ENCODE measurements at places on chromosomes 2 and 18.

GRCh38 chr2:189514104-189514503 lies 66.5 kb downstream of the SLC40A1 start:
- H3K36me3 ChIP-seq: no peaks in the 10 kb centered on the region
- no peak for DNase-seq
- no peaks in the 10 kb centered on the region for H3K27me3 ChIP-seq
- no peak overlapping the region for H3K4me3 ChIP-seq
- H3K27ac ChIP-seq: no peak overlapping the region

- no peaks in the 10 kb centered on the region for H3K36me3 ChIP-seq
- no peak for DNase-seq
- H3K27me3 ChIP-seq: no peaks in the 10 kb centered on the region
Measured at GRCh38 chr2:103402944-103403343, 641.1 kb downstream of the TMEM182 start.

DNA sequence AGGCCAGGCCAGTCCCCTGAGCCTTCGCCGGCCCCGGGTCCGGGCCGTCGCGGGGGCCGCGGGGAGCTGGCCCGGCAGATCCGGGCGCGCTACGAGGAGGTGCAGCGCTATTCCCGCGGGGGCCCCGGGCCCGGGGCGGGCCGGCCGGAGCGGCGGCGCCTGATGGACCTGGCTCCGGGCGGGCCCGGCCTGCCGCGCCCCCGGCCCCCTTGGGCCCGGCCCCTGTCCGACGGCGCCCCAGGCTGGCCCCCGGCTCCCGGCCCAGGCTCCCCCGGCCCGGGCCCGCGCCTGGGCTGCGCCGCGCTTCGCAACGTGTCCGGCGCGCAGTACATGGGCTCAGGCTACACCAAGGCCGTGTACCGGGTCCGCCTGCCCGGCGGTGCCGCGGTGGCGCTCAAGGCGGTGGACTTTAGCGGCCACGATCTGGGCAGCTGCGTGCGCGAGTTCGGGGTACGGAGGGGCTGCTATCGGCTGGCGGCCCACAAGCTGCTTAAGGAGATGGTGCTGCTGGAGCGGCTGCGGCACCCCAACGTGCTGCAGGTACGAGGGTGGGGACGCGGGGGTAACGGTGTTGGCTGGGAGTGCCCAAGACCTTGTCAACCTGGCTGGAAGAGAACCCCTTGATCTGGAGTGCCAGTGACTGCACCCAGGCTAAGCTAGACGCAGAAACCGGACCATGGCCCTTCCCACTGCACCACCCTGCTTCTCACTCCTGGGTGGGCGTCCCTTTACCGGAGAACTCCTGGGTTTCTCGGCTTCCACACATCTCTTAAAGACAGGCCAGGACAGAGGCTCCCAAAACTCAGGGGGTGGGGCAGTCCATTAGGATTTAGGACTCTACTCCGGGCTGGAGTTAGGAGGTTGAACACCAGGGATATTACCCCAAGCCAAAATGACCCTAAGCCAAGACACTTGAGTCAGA lies 739 bp downstream of the PKDCC start:
- H3K4me3 ChIP-seq: peak overlapping the region; percentile 72
- peaks cover 41% of the 10 kb centered on the region for H3K4me1 ChIP-seq
- H3K36me3 ChIP-seq: no peaks in the 10 kb centered on the region
- peak overlapping the region; percentile 81 for H3K27ac ChIP-seq

DNA sequence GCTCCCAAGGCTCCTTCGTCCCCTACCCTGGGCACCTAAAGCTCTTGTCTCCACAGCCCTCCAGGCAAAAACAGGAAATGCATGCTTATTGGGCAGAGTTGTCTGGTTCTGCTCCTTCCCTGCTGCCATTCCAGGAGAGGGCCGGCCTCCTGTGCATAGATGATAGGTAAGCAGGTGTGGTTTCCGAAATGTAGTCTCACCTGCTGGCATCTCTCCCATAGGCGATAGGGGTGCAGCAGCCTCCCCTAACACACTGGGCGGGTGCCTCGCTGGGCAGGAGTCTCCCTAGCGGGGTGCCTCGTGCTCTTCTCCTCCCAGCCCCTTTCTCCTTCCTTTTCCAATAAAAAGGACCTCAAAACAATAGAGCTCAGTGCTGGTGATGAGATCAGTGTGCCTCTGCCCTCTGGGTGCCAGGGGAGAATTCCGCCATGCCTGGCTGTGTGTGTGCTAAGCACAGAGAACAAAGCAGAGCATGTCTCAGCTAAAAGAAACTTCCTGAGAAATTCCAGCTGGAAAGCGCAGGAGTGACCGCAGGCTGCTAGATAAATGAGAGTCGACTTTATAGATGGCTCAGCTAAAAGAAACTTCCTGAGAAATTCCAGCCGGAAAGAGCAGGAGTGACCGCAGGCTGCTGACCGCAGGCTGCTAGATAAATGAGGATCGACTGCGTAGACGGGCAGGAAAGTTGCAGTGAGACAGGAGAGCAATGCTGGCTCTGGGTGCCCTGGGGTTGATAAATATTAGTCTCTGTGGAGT lies 11.3 kb upstream of the PXDN start:
- peaks cover 6% of the 10 kb centered on the region for H3K27me3 ChIP-seq
- no peaks in the 10 kb centered on the region for H3K36me3 ChIP-seq
- no peak overlapping the region for H3K27ac ChIP-seq
- peak; percentile 52 for DNase-seq
- no peak overlapping the region for H3K4me3 ChIP-seq

- no peaks in the 10 kb centered on the region for H3K36me3 ChIP-seq
- no peak overlapping the region for H3K4me3 ChIP-seq
- H3K4me1 ChIP-seq: no peaks in the 10 kb centered on the region
- H3K27me3 ChIP-seq: no peaks in the 10 kb centered on the region
- no peak for DNase-seq
Measured at GRCh38 chr2:155310589-155310988, 612.1 kb downstream of the KCNJ3 start.

GRCh38 chr2:188984065-188984491 lies 9.9 kb downstream of the COL3A1 start:
- peaks cover 6% of the 10 kb centered on the region for H3K4me1 ChIP-seq
- H3K27me3 ChIP-seq: no peaks in the 10 kb centered on the region
- no peak overlapping the region for H3K4me3 ChIP-seq
- DNase-seq: no peak

GRCh38 chr2:163822033-163822432 lies 86.2 kb upstream of the FIGN start:
- no peaks in the 10 kb centered on the region for H3K36me3 ChIP-seq
- no peak overlapping the region for H3K4me3 ChIP-seq
- DNase-seq: no peak
- H3K27ac ChIP-seq: no peak overlapping the region
- H3K4me1 ChIP-seq: no peaks in the 10 kb centered on the region

DNA sequence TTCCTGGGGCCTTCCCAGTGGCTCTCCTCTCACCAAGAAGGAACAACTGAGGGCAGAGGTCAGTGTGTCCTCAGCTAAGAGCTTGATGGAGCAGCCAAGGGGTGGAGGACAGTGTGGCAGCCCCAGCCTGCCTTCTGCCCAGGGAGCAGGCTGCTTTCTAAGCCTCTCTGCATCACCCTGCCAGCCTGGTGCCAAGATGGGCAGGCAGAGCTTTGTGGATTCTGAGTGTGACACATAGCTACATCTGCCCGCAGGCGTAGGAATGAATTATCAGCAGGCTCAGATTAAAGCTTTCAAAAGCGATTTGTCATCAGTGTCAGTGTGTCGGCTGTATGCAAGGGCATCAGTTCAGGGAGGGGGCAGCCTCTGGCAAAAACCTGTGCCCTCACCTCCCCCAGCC lies 8.7 kb downstream of the MAL start:
- no peak overlapping the region for H3K4me3 ChIP-seq
- peaks cover 39% of the 10 kb centered on the region for H3K27me3 ChIP-seq
- H3K27ac ChIP-seq: no peak overlapping the region
- no peak for DNase-seq

- no peaks in the 10 kb centered on the region for H3K4me1 ChIP-seq
- H3K4me3 ChIP-seq: no peak overlapping the region
- H3K27ac ChIP-seq: no peak overlapping the region
Measured at GRCh38 chr2:134669731-134670669, 48.8 kb downstream of the TMEM163 start.

DNA sequence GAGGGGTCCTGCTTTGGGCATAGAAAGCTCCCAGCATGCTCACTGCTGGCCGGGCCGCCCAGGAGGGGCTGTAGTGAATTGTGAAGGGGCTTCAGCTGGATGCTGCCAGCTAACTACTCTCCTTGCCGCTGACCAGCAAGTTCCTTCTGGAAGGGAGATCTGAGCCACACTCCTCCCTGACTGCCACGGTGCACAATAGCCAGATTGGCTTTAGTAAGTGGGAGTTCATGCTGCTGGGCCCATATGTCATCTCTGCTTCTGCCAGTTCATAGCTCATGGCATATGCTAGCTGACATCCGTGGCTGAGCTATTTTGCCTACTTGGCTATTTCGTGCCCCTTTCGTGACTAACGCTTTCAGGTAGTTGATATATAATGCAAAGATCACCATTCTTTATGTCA lies 51.6 kb upstream of the ROCK2 start:
- H3K27ac ChIP-seq: no peak overlapping the region
- no peak overlapping the region for H3K4me3 ChIP-seq
- DNase-seq: no peak
- H3K36me3 ChIP-seq: no peaks in the 10 kb centered on the region
- H3K4me1 ChIP-seq: peaks cover 13% of the 10 kb centered on the region

DNA sequence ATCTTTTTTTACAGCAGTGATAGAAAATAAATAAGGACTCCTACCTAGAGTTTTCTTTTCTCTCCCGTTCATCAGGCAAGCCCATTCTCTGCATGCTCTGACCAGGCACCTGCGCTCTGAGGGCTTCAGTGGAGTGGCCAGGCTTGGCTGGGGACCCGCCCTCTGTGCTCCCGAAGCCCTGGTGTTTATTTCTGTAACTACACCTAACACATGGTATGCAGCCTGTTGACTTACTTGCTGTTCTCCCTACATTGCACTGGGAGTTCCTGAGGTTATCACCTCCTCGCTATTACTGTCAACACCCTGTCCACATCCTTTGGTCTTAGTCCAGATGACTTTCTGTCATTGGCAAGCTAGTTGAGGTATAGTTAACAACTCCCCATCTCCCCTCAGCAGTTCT lies 317.7 kb downstream of the LPIN1 start:
- H3K4me3 ChIP-seq: no peak overlapping the region
- H3K36me3 ChIP-seq: no peaks in the 10 kb centered on the region
- no peaks in the 10 kb centered on the region for H3K27me3 ChIP-seq
- no peak overlapping the region for H3K27ac ChIP-seq
- DNase-seq: no peak

Measured in suprapubic skin (tissue), 4 donors.